Right renal cortex interstitium (tissue), 3 donors: ENCODE measurements at places on chromosomes 3 and 15. TPM values are rescaled to one million over a fixed set of nuclear protein-coding genes. Genes with fewer than 3 reads are reported as not detected.

The AP3B2 gene
- 2.8 TPM for polyA plus RNA-seq

The DMXL2 gene
- polyA plus RNA-seq = 55.5 TPM

The BSN gene
- polyA plus RNA-seq = 1.6 TPM

The RFC4 gene
- 44.0 TPM for polyA plus RNA-seq

The GOLGA8T gene
- 0.75 TPM for polyA plus RNA-seq
